NCI-H774 (cell line): ENCODE measurements at places on chromosomes 2 and 18.

DNA sequence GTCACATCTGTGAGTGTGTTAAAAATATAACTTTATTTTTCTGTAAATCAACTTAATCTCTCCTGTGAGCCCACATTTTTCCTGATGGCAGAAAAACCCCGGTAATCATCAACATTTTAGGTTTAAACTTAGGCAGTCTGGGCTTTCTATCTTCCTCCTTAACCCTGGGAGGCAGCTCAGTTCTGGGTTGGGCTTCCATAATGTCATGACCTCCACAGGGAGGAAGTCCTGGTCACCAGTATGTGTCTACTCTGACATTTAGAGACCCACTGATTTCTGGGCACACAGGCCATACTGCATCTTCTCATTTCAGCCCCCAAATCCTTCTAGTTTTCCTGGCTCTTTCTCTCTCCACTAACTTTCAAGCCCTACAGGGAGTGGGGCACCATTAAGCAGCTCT, 181.2 kb downstream of the DYSF start:
- no peak for DNase-seq

- no peak for DNase-seq
Observed at GRCh38 chr2:147442816-147443215, 402.0 kb upstream of the ACVR2A start.

- peak; percentile 34 for DNase-seq
Observed at GRCh38 chr2:234019896-234020295, 30.6 kb upstream of the SPP2 start.

GRCh38 chr2:55880416-55881143, 43.0 kb downstream of the EFEMP1 start:
- DNase-seq: no peak

DNA sequence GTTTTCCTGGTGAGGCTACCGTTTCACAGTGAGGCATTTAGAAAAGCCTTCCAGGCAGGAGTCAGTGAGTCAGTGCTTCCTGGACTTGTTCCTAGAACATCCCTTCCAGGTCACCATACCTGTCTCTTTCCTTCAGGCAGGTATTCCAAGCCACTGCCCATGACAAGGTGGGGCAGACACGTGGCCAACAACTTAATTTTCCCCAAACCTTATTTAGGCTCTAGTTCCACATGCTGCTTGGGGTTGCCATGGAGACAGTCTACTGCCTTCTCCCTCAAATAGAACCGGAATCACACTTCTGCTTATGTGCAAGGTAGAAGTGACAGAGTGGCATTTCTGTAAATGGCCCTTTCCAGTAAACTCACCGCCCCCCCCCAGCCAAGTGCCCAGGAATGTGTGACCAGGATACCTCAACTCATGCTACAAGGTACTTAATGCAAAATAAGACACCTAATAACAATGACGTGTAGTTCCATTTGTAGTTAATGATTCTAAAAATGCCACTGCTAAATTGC, 258.3 kb downstream of the PRKCE start:
- DNase-seq: no peak

DNA sequence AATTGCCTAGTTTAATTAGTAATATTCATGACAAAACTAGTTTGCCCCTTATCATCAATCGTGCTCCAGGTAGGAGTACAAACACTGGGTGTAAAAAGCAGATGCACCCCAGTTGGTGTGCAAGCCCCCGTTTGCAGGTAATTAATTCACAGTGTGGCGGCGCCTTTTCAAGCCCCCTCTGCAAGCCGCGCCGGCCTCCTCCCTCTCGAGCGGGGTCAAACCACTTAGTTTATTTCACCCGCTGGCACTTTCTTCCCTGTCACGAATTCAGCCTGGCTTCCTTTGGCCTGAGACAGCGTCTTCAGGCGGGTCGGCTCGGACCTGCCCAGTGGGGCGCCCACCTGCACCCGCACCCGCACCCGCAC, 64.7 kb upstream of the MAPRE2 start:
- DNase-seq: no peak

DNA sequence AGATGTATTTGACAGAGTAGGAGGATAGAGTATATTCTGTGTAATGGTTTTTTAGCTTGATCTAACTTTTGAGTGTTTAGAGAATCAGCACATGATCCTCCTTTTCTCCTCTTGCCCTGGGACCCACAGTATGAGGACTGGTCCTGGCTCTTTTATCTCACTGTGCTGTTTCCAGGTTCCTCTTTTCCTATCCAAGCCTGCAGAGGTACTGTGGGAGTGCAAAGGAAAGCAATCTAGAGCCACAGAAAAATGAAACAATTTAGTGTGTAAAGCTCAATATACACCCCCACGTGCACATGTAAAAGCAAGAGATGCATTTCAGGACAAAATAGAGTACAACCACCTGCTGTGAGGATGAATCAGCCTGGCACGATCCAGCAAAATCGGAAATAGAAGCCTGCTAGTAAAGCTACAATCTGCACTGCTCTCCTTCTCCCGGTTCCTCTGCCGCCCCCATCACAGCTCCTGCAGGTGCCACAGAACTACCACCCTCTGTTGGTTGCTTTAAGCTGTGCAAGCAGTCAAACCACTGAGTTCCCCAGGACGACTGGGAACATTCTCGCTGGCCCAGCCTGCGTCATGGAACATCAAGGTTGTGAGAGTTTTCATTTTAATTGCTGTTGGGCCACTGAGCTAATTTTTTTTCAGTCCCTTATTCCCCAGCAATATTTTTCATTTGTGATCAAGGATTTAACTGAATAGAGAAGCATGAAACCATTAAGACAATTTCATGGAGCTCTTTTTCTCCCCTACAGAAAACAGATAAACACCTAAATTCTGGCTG, 47.8 kb upstream of the MAPRE3 start:
- peak; percentile 27 for DNase-seq

DNA sequence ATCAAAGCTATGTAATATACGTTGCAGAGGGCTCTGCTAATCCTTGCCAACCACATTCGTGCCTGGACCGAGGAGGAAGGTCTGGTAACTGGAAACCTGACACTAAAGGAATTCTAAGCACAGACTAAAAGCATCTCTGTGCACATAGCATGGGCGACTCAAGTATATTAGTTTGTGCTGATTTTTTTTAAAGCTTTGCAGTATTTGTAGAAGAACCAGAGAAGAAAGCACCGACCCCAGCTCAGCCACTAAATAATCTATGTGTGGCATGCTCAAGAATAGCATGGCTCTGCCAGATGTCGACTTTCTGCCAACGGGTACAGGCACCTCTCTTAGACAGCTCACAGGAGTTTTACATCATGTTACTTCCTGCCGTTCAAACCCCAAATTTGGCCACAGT, 73.2 kb upstream of the NRP2 start:
- DNase-seq: no peak

DNA sequence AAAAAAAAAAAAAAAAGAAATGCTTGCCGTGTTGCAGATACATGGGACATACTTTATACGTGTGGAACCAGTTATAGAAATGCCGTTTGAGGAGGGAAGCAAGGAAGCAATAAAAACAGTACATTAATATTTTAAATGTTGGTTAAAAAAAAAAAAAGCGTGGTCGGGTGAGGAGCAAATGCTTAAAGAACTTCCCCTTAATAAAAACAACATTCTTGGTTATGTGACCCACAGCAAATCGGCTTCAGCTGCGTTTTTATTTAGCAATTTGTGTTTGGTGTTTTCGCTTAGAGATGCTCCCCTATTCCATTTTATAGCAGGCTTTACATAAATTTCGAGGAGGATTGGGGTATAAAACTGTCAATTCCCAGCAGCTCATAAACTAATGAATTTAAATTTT, 223.6 kb downstream of the LRRTM1 start:
- no peak for DNase-seq

GRCh38 chr18:39951142-39951720, 2003.8 kb upstream of the PIK3C3 start:
- DNase-seq: no peak

GRCh38 chr2:142038826-142039225, 92.0 kb downstream of the LRP1B start:
- DNase-seq: no peak

DNA sequence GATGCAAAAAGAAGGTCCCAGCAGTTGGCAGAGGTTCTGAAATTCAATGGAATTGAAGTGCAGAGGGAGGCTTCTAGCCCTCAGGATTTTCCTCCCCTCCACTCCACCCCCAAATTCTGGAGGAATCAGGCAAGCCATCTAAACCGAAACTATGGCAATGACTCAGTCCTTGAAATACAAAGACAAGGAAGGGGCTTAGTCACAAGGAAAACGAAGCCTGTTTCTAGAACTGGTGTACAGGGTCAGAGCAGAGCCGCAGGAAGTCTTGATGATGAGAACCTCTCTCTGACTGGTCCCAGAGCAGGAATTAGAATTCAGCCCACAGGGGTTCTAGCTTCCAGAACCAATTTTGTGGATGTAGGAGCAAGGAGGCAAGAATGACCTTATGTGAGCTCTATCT, 111.7 kb upstream of the SCN1A start:
- no peak for DNase-seq

DNA sequence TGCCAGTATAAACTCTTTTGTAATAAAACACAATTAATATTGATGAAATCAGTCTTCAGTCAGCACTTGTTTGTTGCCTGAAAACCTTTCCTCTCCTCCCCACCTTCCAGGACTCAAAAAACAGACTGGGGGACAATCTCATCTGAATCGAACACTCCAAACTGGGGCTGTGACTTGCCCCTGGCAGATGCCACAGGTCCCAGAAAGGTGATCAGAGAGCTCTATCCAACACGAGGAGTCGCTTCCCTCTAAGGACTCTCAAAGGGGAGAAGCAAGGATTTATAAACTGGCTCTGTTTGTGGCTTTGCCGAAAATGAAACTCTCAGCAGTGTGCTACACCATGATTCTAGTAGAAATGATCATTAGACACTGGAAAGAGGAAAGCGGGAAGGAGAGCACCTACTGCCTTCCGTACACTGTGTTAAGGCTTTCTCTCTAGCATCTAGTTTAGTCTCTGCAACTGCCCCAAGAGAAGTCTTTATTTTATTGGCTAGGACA, 199.2 kb downstream of the TGIF1 start:
- DNase-seq: no peak

DNA sequence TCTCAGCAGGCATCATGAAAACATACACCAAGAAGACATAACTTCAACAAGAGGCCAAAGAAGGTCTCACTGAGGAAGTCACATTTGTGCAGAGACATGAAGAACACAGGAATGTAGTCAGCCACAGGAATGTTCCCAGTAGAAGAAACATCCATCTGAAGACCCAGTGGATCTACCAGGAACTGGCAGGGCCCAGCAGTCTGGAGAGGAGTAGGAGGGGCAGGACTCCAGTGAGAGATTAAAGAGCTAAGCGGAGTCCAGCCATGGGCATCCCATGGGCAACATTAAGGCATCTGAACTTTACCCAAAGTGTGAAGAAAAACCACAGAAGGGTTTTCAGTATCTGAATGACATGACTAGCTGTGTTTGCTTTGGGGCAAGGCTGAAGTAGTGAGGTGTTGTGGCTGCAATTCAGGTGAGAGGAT, 103.1 kb downstream of the UPP2 start:
- no peak for DNase-seq

DNA sequence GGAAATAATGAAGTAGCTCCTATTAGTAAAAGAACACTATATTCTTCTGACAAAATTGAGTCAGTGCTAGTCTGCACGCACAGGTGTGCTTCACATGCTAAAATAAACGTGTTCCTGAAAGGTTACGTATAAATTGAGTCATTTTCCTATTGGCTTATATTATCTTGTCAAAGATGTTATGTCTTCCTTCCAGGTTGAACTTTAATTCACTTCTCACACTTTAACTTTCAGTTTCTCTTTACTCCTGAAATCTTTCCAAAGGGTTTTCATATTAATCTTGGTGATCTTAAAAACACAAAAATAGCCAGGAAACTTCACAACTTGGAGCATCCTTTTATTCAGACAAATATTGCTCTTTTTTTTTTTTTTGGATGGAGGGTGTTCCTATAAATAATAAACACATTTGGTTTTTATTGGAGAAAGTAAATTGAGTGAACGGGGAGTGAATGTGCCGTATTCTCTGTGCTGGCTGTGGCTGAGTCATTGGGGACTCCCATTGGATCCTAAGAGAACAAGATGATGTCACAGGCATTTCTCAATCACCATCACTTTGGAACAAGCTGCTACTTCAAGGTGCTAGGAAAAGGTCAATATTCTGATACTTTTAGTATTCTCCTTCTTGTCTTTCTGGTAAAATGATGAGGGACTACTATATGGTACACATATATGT, 150.2 kb upstream of the SPATS2L start:
- peak; percentile 9 for DNase-seq

DNA sequence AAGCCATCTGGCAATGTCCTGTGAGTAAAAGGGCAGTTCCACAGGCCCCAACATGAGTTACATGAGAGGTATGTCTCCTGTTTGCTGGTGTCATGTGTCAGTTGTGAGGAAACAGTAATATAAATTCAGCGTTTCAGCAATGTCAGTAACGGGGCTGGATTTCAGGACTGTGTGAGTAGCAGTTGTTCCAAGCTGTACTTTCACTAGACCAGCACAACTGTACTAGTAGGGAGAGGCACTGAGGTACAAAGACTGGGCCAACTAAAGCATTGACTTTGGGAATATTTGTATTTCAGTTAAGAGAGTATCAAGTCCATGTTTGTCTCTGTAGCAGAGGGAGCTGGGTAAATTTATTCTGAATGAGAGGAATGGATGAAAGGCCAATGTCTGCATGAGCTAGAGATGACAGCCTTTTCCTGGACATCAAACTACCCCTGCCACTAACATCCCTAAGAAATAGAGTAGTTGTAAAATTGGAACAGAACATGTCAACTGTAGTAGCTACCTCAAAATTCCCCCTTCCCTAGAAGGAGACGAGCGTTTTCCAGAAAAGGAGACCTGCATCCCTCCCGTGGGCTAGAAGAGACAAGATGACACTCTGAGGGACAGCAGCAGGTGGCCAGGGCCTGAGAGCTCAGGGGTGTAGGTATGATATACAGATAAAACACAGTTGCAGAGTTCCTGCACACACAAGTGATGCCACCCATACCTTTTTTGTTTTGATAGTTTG, 24.4 kb downstream of the EIF4E2 start:
- DNase-seq: no peak

DNA sequence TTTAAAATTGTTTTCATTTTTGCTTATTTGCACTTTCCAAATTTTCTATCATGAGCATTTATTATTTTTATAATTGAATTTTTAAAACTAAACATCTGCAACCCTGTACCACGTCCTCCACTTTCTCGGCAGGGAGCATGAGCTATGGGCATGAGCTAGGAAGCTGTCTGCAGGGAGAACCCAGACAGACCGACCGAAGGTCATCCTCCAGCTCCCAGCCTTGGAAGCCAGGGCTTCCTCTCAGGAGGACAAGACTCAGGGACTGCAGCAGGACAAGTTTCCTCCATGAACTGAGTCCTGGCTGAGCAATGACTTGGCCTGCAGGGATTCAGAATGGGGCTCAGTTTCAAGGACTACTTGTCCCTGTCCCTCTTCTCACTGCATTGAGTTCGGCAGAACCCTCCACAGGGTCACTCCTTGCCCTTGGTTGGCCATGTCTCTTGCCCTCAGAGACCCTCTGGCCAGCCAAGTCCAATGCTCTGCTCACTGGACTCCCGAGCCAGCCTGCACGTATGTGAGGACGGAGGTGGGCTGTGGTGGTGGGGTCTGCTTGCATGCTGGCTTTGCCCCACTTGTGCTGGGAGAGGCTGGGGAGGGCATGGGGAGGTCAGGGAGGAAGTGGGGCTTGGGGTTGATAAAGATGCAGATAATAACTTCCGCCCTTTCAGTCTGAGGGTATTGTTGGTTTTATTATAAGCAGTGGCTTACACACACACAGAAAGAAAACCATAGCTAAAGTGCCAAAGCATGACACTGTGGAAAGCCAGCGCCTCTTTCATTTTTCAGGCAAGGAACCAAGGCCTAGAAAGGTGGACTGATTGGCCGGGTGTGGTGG, 6.6 kb downstream of the NMUR1 start:
- DNase-seq: no peak
